NCI-H1930 (cell line): ENCODE measurements at places on chromosomes 3 and 15.

DNA sequence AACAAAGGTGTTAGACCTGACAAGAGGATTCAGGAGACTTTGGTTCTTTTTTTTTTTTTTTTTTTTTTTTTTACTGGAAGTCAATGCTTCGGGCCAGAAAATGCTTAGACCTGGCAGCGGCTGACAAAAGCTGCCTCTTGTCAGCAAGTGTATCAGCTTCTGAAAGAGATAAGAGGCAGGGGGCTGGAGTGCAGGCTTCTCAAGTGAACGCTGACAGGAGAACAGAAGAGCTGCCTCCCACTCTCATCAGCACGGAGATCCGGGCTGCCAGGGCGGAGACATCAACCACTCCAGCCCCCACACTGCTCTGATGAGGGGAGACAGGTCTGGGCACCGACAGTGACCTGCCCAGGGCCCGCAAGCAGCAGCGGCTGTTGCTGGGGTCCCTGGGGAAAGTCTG lies 9.4 kb upstream of the SCN5A start:
- DNase-seq, result no peak

- DNase-seq, result no peak
These were observed 62.0 kb downstream of the PLD1 start for GRCh38 chr3:171748064-171748924.

- DNase-seq, result no peak
These were observed 252.3 kb upstream of the ARRDC4 start for GRCh38 chr15:97708252-97708651.

GRCh38 chr15:88428805-88429605 lies 38.2 kb downstream of the MRPL46 start:
- no peak for DNase-seq

DNA sequence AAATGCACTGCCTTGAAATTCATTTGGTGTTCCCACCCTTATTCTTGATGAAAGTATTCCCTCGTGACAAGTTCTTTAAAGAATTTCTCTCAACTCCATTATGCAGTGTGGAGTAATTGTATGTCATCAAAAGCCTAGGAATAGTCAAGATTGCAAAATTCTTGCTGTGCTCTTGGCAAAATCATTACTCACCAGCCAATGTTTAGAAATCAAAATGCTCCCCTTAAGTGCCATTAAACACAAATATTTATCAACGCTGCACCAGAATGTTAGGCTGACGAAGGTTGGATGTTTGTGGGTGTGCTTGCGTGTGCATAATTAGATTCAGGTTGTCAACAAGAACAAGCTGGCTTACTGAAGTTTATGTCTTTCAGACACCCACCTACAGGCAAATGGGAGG lies 40.5 kb downstream of the SST start:
- no peak for DNase-seq

GRCh38 chr3:71397046-71397445 lies 186.5 kb downstream of the FOXP1 start:
- no peak for DNase-seq

GRCh38 chr3:128311441-128311844 lies 155.2 kb downstream of the DNAJB8 start:
- no peak for DNase-seq

DNA sequence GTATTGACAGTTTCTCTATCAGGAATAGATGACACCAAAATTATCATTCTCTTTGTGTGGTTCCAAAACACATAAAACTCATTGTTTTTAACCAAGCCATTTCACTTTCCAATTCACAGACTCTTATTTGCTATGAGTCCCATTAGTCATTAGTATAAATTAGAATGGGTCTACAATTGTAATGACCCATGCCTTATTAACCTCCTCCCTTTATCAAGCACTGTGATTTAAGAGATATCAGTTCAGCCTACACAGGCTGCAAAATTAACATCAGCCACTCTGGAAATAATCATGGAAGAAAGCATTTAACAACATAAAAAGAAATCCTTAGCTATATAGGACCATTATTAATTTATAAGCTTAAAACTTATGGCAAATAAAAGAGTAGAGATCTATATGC lies 440.6 kb downstream of the GBE1 start:
- no peak for DNase-seq

- DNase-seq, result no peak
These were observed 18.7 kb upstream of the APH1B start for GRCh38 chr15:63258658-63259057.

GRCh38 chr15:73870700-73871408 lies 2.5 kb upstream of the TBC1D21 start:
- DNase-seq, result no peak

GRCh38 chr3:32436816-32437189 lies 45.1 kb downstream of the CMTM7 start:
- DNase-seq, result no peak

- no peak for DNase-seq
These were observed 3.3 kb downstream of the TMEM108 start for GRCh38 chr3:133041524-133041829.

- DNase-seq, result no peak
These were observed 10.7 kb downstream of the GORASP1 start for GRCh38 chr3:39096775-39097174.

DNA sequence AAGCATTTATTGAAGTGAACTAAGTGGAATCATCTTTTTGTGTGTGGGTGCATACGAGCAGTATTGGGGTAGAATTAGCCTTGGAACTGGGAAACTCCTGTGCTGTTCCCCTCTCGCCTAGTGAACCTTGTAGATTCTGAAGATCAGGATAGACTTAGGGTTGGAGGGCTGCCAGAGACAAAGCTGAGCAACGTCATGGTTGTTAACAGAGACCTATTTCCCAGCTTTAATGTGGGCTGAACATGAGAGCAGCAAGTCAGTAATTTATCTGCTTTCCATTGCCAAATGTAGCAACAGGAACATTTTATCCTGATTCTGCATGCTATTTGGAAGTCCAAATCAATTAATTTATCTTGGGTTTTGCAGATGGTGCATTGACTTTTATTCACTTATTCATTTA lies 246.6 kb downstream of the IL20RB start:
- DNase-seq, result no peak

DNA sequence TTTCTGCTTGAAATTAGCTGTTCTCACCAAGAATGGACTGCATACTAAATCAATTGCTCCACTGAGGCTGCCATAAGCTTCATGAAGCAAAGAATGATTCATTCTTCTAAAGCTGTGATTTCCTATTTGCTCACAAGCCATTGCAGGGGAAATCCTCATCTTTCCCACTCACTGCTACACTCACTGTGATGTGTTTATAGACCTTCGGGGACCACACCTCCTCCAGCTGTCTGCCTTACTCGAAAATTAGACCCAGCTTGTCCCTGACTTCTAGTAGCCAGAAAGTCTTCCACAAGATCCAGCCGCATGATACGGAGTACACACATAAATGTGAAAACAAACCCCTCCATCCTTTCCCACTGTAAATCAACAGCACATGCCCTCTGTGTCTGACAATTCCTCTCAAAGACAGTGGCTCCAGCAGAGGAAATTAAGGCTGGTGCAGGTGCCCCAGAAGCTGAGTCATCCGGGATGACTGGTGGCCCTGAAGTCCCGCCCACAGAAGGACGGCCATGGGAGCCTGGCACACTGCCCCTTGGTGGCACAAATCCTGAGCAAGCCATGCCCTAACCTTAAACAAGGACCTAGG lies 172.0 kb downstream of the STT3B start:
- no peak for DNase-seq

DNA sequence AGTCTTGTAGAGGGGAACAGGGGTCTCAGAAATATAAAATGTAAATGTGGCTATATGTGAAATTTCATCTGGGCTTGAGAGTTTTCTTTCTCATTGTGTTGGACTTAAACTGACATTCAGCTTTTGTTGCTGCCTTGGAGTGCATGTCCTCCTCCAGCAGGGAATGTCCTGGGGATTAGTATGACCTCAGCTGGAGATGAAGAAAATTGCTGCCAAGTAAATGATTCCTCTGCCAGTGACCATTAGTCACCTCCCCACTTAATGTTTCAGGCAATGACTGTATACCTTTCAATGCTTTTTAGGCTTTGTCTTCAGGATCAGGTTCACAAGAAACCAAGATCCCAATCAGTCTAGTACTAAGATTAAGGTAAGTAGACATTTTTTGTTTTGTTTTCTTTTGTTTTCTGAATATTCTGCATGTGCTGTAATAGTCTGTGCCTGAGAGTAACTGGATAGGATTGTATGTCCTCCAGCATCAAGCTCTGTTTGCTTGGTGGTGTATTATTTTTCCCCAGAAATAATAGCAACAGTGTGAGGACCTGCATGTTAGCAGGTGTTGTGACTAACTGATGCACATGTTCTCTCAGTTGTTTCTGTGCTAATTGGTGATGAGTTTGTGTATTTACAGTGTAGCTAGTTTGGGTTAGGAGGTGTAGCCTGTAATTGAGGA lies 18.1 kb upstream of the SLC22A13 start:
- no peak for DNase-seq

DNA sequence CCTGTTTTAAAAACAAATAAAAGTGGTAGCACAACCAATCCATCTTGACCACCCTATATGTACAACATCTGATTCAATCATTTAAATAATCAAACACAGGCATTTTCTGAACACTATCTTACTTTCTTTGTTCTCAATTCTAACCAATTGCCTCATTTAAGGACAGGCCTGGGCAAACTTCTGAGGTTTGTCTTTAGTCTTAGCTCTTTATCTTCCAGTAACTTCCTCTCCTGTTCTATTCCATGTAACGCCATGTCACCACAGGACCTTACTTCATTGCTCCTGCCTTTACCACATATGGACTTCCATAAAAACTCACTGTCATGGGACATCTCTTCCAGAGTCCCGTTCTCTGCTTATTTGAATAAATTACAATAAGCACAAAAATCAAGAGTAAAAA lies 14.9 kb downstream of the HDGFL3 start:
- no peak for DNase-seq

DNA sequence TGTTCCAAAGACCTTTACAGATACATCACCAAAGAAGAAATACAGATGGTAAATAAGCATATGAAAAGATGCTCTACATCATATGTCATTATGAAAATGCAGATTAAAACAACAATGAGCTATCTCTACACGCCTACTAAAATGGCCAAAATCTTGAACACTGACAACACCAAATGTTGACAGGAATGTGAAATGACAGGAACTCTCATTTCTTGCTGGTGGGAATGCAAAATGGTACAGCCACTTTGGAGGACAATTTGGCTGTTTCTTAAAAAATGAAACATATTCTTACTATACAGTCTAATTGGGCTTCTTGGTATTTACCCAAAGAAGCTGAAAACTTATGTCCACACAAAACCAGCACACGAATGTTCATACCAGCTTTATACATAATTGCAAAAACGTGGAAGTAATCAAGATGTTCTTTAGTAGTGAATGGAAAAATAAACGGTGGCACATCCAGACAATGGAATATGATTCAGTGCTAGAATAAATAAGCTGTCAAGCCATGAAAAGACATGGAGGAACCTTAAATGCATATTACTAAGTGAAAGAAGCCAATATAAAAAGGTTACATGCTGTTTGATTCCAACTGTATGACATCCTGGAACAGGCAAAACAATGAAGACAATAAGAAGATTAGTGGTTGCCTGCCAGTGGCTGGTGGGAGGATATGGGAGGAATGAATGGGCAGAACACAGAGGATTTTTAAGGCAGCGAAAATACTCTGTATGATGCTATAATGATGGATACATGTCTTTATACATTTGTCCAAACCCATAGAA lies 81.3 kb upstream of the NEDD4 start:
- no peak for DNase-seq
